ENCODE measurements at places on chromosomes 6 and 20.

DNA sequence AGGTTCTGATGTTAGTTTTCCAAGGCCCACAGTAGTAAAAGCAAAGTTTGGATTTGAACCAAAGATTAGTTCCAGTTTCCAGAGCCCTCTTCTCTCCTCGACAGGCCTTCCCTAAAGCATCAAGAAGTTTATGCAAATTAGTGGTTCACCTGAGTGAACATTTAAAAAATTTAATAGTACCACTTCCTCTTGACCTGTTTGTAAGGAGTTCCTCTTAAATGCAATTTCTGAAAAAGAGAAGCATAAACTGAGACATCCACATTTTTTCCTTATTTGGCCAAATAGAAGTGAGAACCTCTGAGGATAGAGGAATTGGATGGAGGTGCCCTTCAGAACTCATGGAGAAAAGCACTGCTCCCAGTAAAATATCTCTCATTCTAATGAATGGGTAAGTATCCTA lies 1.2 kb upstream of the DSE start:
- DNase-seq: no peak

DNA sequence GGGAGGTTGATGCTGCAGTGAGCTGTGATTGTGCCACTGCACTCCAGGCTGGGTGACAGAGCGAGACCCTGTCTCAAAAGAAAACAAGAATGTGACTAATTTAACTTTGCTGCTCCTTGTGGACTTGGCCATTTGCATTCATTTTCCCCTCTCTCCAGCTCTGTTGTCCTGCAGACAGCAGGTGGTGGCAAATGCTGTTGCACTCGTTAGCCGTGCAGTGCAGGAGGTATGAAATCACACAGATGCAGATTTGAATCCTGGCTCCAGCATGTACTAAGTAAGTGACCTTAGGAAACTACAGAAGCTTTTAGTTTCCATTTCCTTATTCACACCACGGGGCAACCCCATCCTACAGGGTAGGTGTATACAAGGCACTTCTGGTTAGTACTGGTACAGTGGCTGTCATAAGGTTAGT lies 9.6 kb upstream of the BEND3 start:
- no peak for DNase-seq

- peak; percentile 58 for DNase-seq
Measured at GRCh38 chr20:53582574-53583351, 10.9 kb downstream of the ZNF217 start.

DNA sequence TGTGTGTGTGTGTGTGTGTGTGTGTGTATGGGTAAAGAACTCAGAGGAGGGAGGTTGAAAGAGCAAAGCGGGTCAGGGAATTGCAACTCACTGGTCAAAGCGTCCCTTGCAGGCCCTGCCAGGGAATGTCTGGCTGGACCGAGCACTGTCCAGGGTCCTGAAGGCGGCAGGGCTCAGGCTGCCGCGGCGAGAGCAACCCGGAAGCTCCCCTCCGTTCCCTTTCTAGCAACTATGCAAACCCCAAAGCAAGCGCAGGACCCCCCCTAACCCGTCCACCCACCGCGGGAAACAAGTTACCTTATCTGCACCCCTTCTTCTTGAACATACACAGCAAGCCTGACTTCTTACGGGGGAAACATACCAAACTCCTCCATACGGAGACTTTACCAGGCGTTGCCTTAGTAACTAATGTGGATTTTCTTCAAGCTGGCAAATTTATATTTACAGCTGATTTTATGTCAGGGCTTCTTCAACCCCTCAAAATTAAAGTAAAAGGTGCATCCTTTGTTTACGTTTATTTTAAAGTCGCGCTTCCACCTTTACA lies 538 bp upstream of the GRM1 start:
- peak; percentile 6 for DNase-seq
